ENCODE measurements at places on chromosomes 7 and 10.

- DNase-seq: peak; percentile 91
Observed at GRCh38 chr7:65037740-65038688, 31.5 kb upstream of the ERV3-1 start.

GRCh38 chr7:17939211-17939605 lies 1.1 kb downstream of the SNX13 start:
- no peak for DNase-seq

DNA sequence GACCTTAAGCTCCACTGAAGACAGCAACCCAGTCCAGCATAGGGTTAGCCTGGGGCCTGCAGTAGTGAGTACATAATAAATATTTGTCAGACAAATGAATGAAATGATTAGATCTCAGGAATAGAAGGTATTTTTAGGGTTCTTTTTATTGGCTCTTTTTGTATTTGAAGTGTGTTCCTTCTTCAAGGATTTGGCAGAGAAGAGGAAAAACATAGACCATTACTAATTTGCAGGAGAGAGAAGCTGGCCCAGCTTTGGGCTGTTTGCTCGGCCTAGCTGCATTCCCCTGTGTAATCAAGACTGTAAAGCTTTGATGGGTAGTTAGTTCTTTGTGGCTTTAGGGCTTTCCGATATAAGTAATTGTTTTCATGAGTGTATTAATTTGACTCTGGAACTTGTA lies 64.2 kb downstream of the CNNM2 start:
- no peak for DNase-seq

- no peak for DNase-seq
Observed at GRCh38 chr7:129771928-129772479, 160.5 kb downstream of the NRF1 start.

DNA sequence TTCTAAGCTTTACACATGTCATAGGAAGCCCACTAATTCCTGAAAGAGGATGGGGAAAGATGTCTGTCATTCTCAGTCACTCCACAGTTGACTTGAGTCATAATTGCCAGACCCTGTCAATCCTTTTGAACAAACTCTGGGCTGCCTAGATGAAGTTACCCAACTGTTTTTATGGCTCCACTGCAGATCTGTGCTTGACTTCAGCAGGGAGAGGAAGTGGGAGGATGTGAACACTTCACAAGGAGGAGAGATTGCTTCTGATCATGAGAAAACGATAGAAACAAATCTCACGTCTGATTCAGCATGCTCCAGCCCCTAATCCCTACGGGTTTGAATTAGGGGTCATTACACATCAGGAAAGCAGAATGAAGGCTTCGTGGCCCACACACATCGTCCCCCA lies 596.6 kb upstream of the CELF2 start:
- DNase-seq: no peak

DNA sequence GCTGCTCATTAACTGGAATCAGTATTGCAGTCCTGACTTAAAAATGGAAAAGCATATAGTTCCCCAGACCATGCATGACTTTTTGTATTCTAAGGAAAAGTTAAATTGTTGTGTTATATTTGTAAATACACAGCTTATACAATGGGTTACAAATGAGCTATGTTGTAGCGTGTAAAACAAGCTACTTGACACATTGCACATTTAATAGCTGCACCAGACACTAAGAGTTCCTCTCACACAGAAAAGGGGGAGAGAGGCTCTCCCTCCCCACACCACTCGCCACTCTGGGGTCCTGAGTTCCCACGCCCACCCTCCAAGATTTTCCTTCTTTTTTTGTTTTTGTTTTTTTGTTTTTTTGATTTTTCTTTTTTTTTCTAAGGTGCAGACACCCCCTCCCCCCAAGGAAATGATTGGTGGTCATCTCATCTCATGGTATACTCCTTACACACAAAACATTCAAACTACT lies 6.3 kb downstream of the KLF6 start:
- DNase-seq: no peak

GRCh38 chr7:155466814-155467733 lies 9.1 kb downstream of the EN2 start:
- peak; percentile 77 for DNase-seq

DNA sequence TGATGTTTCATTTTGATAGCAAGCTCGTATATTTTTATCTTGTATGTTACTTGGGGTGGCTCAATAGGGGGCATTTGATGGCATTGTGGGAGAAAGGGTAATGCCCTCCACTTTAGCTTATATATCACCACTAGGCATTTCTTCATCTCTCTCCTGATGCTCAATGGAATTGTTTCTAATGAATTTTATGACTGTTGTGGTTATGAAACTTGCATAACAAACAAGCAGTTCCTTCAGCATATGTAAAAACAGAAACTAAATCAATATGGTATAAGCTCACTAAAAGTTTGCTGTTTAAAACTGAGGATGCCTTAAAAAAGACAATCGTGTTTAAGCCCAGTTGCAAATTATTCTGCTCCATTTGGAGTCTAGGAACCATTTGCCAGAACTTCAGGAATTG lies 75.5 kb downstream of the CDK14 start:
- no peak for DNase-seq

- no peak for DNase-seq
Observed at GRCh38 chr10:30431435-30431911, 2.5 kb upstream of the MAP3K8 start.

DNA sequence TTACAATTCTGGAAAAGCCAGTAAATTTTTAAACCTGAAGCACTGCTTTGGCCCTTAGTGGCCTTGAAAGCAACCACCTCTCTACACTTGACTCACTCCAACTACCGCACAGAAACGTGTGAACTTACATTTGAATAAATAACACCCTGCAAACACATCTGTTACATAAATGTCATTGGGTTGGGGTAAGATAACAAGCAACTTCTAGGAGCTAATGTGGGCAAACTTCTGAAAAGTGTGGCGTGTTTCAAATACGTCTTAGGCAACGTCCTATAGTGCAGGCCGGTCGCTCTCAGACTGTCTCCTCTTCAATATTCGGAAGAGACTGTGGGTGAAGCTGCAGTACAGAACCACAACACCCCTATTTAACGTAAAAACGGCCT lies 474 bp downstream of the ORC5 start:
- peak; percentile 26 for DNase-seq

GRCh38 chr7:142196066-142196840 lies 61.6 kb downstream of the PRSS58 start:
- DNase-seq: no peak

DNA sequence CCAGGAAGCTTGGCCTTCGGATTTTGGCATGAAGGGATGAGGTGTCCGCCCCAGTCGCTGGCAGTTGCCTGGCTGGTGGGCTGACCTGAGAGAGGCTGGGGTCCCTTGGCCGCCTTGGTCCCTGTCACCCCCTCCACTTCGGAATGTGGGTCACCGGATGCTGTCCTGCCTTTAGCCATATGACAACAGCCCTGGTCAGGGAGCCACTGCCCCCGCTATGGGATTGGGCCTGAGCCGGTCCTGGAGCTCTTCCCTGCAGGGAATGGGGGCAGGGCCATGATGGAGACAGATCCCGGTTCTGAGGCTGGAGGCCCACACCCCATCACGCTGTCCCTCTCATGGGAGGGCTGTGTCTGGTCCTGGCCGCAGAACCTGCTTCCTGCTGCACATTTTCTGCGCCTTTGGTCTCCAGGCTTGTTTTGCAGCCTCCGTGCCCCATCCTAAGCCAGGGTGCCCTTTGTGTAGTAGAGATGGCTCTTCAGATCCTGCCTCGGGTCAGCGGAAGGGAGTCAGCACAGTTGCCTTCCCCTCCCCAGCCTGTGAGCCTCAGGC lies 22.6 kb downstream of the PFKFB3 start:
- no peak for DNase-seq

DNA sequence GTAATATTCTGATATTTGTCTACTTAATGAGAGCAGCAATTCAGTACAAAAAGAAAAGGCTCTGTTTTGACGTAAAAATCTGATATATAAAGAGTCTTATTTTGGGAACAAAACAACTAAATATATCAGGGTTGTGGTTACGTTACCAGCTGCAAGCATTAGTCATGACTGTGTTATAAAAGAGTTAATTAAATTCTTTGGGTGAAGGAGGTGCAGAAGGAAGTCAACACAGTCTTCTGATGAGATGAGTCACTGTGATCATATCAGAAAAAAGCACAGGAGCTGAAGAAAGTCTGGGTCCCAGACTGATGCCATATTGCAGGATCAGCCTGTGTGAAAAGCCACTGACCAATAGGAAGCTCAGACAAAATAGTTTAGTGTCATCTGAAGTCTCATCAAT lies 234.3 kb upstream of the TEX47 start:
- DNase-seq: no peak

- DNase-seq: no peak
Observed at GRCh38 chr7:102097601-102098161, 189.0 kb upstream of the SH2B2 start.

DNA sequence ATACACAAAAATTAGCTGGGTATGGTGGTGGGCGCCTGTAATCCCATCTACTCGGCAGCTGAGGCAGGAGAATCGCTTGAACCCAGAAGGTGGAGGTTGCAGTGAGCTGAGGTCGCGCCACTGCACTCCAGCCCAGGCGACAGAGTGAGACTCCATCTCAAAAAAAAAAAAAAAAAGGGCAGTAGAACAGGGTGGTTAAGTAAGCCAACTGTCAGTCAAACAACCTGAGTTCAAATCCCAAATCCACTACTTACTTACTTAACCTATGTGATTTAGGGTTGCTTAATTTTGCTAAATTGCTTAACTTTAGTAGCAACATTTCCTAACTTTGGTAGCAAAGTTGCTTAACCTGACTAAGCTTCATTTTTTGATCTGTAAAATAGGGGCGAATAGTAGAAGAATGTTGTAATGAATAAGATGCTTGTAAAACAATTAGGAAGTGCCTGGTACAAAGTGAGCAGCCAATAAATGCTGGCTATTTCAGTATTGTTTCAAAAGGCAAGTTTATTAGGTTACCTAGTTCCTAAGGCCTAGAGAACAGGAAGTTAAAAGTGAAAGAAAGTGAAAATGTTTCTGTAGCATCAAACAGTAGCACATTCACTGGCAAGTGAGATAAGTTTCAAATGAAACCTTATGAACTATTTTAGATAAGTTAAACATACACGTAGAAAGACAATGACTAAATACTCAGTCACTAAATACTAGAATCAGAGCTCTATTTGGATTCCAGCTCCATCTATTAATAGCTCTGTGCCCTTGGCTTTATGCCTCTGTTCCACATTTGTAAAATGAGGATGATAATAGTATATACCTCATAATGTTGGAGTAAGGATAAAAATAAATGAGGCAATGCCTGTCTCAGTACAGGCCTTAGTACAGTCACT lies 64.3 kb downstream of the HOXA1 start:
- no peak for DNase-seq

GRCh38 chr7:75996476-75996875 lies 2.1 kb upstream of the TMEM120A start:
- DNase-seq: no peak

GRCh38 chr10:18044976-18045720 lies 93.4 kb downstream of the SLC39A12 start:
- DNase-seq: no peak

DNA sequence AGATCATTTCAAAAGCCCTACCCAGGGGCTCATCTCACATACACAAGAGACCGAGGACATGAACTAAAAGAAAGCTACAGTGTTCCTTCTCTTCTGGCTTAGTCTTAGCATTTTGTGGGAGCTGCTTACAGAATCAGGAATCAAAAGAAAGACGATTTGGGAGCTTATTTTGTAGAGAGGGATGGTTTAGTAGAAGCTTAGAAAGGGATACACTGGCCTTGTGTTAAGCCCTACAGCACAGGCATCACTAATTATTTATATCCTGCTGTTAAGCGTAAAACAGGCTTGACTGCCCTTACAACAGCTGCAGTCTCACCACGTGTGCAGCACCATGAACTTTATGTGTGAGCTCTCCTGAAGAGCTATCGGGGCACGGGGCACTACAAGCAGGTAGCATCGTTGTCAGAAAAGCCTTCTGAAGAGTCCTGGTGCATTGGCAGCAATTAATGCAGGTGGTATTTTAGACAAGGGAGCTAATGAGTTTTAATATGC lies 798.3 kb downstream of the NXPH1 start:
- no peak for DNase-seq

- DNase-seq: no peak
Observed at GRCh38 chr7:11538751-11539299, 293.2 kb downstream of the THSD7A start.

GRCh38 chr10:27440021-27440420 lies 64.1 kb upstream of the RAB18 start:
- DNase-seq: no peak

- DNase-seq: no peak
Observed at GRCh38 chr7:41520445-41520844, 182.4 kb downstream of the INHBA start.

DNA sequence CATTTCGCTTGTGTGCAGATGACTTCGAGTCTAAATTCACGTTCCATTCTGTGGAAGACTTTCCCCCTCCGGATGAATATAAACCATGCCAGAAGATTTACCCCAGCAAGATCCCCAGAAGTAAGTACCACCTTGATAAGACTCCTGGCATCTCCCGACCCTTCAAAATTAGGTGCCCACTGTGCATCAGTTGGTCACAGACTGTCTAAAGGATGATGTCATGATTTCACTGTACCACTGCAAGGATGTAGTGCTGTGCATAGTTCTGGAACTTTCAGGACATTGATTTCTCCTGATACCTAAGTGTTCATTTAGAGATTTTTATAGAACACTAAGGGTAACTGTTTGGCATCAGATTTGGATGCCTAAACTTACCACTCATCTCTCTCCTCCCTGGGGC lies 83.0 kb downstream of the WIPF3 start:
- no peak for DNase-seq

- no peak for DNase-seq
Observed at GRCh38 chr10:14555807-14556206, 218.9 kb downstream of the FAM107B start.

DNA sequence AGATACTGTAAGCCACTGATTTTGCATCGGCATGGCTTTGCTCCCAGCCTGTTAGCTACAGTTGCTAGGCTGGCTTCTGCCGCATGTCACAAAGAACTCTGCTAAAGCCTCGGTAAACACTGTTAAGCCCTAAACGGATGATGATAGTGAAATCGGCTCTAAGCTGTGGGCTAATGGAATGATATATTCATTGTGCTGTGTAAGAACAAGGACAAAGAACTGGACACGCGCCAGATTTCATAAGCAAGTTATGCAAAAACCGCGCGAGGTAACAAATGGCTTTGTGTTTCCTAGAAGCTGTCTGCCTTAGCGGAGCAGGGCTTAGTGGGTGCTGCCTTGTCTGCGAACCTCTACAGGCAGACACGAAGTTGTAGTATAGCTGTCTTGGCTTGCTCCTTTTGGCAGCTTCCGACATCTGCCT lies 331.3 kb upstream of the COBL start:
- no peak for DNase-seq

All from activated CD8-positive, alpha-beta T cell treated with anti-CD3 and anti-CD28 coated beads for 36 hours (primary cell).